ENCODE measurements at places on chromosomes 12 and 14.

GRCh38 chr12:125989696-125990095, 924.5 kb downstream of the AACS start:
- DNase-seq: no peak

DNA sequence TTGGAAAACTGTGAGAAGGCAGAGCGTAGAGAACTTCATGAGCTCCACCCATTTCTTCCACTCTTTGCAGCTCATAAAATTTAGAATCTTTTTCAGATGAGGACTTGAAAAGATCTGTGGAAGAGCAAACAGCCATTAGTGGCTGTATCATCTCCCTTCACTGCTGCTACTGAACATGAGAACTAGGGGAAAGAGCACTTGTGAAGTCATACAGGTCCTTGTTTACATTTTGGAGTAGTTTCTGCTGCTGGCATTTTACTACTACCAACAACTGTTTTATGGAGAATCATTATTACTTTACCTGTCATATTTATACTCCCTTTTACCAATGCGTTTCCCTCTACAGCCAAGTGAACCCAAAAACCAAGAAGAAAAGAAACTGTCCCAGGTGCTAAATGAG, 41.0 kb downstream of the RPGRIP1 start:
- no peak for DNase-seq

DNA sequence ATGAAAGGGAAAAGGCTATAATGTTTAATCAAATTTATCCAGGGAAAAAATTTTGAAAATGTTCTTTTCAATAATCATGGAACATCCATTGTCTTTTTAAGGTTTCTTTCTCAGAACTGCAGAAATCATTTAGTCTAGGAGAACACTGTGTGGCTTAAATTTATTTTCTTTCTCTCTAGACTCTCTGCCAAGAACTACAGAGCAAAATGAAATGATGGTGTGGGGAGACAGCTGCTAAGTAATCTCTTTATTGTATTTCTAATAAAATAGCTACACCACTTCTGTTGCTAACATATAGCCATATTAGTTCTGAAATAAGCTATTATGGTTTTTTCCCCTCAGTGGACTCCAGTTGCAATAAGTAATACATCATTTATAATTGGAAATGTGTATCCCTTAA, 120.9 kb downstream of the EFCAB11 start:
- DNase-seq: no peak

GRCh38 chr14:87468531-87468930, 524.5 kb downstream of the GALC start:
- DNase-seq: no peak

Data from activated naive CD4-positive, alpha-beta T cell treated with Interleukin-2 at 50 U/mL for 16 hours (primary cell).